Fibroblast of the aortic adventitia (primary cell): ENCODE measurements at places on chromosomes 2 and 18. TPM values are rescaled to one million over a fixed set of nuclear protein-coding genes. Genes with fewer than 3 reads are reported as not detected.

DNA sequence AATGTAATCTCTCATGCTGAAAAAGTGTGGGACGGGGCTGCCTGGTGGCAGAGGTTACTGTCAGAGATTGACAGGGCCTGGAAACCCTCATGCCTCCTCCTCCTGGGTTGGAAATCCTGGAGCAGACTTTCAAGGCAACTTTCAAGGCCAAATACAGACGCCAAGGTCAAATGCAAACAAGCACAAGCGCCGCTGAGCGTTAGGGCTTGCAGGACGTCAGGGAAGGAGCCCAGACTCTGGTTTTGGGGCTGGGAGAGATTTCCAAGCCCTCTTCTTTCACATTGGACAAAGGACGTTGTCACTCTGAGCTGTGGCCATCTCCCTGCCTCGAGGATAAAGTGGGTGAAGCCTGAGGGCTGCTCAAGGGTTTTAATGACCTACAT is 120.1 kb downstream of the TWIST2 start:
- no peak for DNase-seq

GRCh38 chr2:232876161-232876977 is 6.3 kb downstream of the SNORC start:
- DNase-seq = no peak

GRCh38 chr18:34841891-34842290 is 131.8 kb downstream of the DTNA start:
- DNase-seq = no peak

- no peak for DNase-seq
Observed at GRCh38 chr2:48169141-48169592, 262.9 kb upstream of the FBXO11 start.

GRCh38 chr2:68932402-68932801 is 20.3 kb downstream of the GKN2 start:
- no peak for DNase-seq

DNA sequence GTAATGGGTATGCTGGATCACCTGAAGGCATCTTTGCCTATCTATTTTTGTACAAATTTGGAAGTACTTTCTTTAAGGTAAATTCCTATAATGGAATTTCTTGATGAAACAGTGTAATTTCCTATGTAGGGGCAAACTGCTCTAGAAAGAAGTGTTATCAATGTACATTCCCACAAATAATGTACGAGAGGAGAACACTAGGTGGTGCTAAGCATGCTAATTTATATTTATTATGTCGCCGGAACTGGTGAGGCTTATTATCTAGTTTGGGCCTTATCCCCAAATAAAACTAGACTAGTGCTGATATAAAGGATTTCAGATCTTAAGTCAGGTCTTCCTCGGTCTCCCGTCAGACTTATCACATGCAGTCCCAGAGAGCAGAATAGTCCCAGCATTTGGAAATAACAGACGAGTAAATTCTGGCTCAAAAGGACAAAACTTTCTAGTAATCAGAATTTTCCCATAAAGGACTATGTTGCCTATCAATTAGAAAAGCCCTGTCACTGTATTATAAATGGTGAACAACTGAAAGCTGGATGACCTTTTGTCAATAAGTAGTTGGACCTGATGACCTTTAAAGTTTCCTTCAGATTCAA is 86.9 kb upstream of the RBBP8 start:
- peak; percentile 55 for DNase-seq

DNA sequence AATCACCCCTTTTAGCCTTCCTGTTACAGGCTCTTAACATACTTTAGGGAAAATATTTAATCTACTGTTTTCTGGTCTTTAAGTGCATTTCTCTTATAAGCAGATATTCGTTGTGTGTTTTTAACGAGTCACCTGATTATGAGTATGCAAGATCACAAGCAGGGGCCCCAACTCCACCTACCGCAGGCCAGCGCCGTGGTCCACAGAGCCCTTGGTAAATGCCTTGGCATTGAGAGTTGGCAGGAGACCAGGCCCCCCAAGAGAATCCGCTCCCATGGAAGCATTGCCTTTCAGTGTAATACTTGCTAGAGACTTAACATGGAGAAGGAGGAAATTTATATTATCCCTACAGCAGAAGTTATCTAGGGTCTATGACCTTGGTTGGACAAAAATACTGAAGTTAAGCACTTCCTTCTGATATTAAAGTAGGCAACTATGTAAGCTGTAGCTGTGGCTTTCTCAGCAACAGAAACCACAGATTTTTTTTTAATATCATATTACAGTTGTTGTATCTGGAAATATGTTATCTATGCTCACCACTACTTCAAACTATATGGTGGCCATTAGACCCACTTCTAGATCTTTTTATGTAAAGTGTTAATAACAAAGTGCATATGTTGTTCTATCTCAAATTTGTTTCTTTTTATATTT is 241.8 kb upstream of the MGAT5 start:
- DNase-seq = no peak

- DNase-seq = no peak
Observed at GRCh38 chr2:218369330-218369729, 12.7 kb downstream of the CATIP start.

FOXI3 gene
- total RNA-seq = not detected in 2 replicates

DSG2 gene
- total RNA-seq = 4.2 and 5.6 TPM in 2 replicates

LAMA1 gene
- total RNA-seq = 3.5 and 30.1 TPM in 2 replicates

ARHGAP28 gene
- total RNA-seq = 11.9 and 221 TPM in 2 replicates
